ENCODE measurements at places on chromosomes 1 and 21.

GRCh38 chr1:65911679-65912078 lies 119.0 kb downstream of the PDE4B start:
- no peak for DNase-seq

DNA sequence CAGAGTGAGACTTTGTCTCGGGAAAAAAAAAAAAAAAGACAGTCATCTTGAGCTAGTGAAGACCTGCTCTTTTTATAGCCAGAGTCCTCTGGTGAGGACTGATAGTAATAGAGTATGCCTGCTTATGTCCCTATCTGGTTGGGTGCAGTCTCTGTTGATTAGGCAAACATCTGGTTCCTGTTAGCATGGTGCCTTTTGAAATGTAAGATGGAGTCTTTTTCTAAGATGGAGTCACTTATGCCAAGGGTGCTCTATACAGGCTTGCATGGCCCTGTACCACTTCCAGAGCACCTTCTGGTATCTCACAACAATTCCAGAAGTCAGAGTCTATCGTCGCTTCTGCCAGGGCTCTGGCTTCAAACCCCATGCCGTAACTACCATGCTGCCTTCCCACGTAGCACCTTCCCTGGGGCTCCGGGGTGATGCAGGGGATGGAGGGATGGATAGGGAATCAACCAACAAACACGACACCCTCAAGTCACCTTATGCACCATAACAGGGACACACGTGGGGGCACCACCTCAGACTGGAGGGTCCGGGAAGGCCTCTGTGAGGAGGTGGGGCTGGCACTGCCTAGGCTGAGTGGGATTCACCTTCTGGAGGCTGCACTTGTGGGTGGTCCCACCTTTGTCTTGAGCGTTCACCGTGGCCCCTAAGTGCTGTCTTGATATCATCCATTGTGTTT lies 11.6 kb upstream of the PADI6 start:
- no peak for DNase-seq

DNA sequence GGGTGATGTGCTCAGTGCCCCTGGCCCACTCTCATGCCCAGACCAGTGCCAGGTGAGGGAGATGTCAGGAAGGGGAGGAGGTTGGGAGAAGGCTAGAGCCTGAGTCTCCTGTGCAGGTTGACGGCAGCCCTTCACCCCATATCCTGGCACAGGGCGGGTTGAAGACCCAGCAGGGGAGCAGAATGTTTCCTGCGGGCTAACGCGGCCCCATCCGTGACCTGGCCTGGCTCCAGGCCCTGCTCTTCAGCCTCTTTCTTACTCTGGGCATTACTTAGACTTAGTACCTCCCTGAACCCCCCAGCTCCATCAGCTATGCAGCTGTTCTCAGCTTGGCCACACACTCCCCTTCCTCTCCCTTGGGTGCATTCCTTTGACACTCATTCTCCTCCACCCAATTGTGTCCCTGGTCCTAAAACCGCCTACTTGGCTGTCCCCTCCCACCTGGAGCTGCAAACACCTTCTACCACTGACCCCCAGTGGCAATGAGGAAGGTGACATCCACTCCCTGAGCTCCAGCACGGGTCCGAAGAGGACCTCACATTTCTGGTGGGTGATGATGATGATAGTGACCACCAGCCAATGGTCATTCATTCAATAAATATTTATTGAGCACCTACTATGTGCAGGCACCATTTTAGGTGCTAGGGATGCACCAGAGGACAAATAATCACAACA lies 179.0 kb downstream of the PTPRU start:
- no peak for DNase-seq

DNA sequence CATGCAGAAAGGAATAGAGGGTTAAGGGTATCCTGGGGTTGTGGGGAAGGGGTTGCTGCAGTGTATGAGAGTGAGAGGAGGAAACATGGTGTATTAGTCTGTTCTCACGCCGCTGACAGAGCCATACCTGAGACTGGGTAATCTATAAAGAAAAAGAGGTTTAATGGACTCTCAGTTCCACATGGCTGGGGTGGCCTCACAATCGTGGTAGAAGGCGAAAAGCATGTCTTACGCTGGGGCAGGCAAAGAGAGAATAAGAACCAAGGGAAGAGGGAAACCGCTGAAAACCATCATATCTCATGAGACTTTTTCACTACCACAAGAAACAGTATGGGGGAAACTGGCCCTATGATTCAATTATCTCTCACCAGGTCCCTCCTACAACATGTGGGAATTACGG lies 17.7 kb downstream of the OSBPL9 start:
- no peak for DNase-seq

DNA sequence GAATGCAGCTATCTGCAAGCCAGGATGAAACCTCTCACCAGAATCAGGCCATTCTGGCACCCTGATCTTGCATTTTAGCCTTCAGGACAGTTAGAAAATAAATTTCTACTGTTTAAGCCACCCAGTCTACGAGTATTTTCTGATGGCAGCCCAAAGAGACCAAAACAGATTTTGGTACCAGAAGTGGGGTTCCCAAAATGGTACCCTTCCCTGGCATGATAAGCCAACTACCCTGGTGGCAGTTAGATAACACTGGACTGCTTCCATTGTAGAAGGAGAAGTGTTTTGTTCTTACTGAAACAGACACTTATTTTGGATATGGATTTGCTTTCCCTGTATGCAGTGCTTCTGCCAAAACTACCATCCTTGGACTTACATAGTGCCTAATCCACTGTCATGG lies 115.0 kb downstream of the CSMD2 start:
- DNase-seq = no peak

DNA sequence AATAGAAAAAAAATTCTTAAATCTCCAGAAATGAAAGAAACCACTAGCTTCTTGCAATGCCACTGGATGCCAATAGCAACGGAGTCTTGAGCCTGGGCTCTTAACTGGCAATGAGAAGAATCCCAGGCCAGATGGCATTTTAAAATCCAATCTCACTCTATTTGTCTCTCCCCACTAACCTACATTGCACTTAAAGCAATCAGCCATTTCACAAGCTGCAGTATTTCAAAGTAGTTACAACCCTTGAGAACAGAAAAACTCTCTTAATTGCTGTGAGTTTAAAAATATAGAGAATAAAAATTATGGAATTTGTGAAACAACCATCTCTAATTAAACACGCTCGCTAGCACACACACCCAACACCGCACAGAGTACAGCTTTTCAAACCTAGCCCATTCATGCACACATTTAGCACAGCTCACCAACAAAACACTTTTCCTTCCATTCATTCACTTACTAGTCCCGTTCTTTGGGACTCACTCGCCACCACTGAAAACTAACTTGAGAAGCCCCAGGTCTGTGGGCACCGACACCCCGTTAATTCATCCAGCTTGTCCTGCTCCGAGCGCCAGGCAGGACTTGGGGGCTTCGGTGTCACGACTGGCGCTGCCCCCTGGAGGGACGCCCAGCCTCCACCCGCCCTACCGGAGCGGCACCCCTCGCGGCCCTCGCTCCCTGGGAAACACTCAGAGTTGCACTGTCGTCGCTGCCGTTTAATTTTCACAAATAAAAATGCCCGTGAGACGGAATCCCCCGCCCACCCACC lies 1.0 kb downstream of the DDAH1 start:
- DNase-seq = no peak

- DNase-seq = no peak
These were observed 120.3 kb upstream of the TMPRSS2 start for GRCh38 chr21:41628256-41628655.

GRCh38 chr21:14956807-14957206 lies 108.0 kb downstream of the NRIP1 start:
- no peak for DNase-seq

GRCh38 chr1:189429610-189430009 lies 1048.1 kb downstream of the BRINP3 start:
- no peak for DNase-seq

DNA sequence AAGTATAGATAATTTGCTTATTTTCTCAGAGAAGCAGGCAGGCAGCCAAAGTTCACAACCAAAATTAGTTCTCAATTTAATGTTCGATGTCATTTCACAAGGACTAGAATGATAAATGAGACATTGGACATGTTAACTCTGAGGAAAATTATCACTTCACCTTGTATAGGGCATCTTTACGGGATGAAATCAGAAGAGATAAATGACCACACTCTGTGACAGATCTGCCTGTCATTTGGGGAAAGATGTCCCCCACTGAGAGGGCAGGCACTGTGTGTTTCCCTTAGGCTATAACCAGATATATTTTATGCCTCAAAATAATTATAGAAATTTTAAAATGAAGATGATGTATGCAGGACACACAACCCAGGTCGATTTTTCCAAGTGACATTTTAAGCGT lies 642.9 kb downstream of the BRINP3 start:
- DNase-seq = no peak

GRCh38 chr1:179860652-179861051 lies 17.0 kb downstream of the TOR1AIP2 start:
- no peak for DNase-seq

GRCh38 chr1:32239790-32240139 lies 7.3 kb upstream of the FAM167B start:
- no peak for DNase-seq

DNA sequence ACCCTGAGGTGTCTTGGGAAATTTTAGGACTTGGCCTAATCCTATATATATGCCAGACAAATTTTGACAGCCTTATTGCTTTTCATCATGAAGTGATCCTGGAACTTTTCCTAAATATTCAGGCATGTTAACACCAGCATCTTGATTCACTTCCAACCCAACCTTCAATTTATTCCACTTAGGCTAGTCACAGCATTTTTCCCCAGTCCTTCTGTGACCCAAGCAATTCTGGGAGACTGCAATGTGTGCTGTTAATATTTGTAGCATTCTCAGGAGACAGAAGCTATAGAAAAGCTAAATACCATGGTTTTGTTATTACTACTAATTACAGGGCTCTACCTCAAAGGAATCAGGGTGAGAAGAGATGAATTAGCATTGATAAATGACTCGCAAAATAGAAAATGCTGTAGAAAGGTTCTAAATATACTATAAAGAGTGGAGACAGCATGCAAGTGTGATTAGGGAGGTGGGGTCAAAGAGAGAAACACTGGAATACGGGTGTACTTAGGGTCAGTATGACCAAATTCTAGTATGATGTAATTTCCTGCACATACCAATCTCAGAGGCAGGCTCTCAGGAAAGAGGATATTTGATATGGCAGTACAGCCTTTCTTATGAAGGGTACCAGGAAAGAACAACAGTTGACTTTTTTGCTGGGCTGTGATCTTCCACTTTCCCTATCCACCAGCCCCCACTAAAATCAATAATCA lies 29.1 kb downstream of the PRRX1 start:
- DNase-seq = no peak

- no peak for DNase-seq
These were observed 316.8 kb downstream of the NFIA start for GRCh38 chr1:61399199-61399598.

DNA sequence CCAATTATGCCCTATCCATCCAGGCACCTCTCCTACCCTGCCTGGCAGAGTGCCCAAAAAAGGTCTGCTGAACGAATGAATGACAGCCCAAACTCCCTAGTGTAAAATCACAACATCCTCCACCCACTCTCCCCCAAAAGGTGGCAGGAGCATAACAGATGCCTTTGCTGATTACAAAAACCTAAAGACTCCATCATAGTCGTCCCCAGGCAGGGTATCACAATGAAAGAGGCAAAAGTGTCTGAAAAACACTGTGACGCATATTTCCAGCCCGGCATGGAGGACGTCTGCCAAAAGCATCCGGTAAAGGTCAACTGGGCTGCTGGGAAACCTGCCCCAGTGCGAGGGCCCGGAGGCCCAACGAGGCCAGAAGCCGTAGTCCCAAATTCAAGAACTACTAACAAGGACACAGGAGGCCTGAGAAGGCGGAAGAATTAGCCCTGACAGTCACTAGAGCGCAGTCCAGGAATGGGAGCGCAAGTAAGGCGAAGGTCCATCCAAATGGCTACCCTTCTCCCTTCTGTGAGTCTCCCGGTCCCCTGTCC lies 576 bp downstream of the SMIM12 start:
- no peak for DNase-seq

- DNase-seq = no peak
These were observed 1.6 kb upstream of the KDF1 start for GRCh38 chr1:26961826-26962225.

- DNase-seq = no peak
These were observed 3.4 kb downstream of the FAM43B start for GRCh38 chr1:20555758-20556120.

DNA sequence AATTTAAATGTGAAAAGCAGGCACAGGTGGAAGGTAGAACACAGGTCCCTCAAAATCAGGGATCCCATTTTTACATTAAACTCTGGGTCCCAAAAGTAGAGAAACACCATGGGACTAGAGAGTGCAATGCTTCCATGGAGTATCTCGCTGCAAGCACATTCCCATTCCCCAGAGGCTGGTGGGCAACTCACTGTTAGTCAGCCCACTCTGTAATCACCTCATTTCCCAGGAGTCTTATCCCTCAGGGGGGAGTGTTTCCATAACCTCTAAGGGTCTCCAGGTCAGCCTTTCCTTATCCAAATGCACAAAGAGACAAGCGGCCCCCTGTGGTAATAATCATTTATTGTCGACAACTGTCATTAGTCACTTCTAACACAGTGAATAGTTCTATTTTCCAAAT lies 490.1 kb upstream of the LRRC7 start:
- DNase-seq = no peak

DNA sequence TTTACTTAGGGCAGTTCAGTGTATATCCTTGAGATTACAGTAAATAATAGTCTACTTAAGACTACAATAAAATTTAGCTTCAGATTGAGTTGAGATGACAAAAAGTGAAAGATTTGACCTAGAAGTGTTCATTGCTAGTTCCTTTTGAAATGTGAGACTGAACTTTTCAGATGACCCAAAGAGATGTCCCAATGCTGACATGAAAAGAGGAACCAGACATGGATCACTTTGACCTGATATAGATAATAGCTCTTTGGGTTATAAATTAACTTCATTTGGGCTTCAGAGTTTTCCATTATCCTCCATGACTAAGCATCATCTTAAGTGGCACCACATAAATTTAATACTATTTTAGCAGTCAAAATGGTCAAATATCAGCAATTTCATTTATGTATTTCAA lies 25.7 kb upstream of the OR10J5 start:
- DNase-seq = no peak

GRCh38 chr1:111937147-111937725 lies 52.2 kb downstream of the KCND3 start:
- DNase-seq = no peak

DNA sequence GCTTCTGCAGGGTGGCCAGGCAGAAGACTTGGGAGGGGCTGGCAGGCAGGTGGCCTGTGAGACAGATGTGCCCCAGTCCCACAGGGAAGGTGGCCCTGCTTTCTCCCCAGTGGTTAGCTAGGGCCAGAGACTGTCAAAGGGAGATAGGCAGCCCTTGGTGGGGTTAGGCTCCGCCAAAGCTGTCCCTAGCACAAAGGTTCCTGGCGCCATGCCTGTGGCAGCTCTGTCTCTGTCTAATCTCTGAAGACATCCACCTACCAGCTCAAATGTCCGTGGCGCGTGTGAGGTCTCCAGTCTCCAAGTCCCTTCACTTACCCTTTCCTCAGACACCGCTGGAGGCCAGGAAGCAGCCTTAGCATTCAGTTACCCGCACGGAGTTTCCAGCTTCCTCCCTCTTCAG lies 17.7 kb downstream of the TCP10L start:
- DNase-seq = no peak

GRCh38 chr1:29379443-29380073 lies 143.2 kb downstream of the PTPRU start:
- no peak for DNase-seq

Measured in GM06990 (cell line).